ENCODE measurements at places on chromosomes 4 and X. TPM values are rescaled to one million over a fixed set of nuclear protein-coding genes. Genes with fewer than 3 reads are reported as not detected.

Gene TRPC5OS
- not detected for total RNA-seq

Gene NAA11
- total RNA-seq: not detected

Gene GALNTL6
- not detected for total RNA-seq

Gene MAGEC1
- not detected for total RNA-seq

Gene STK32B
- 1.1 TPM for total RNA-seq

Gene MAGEA2
- not detected for total RNA-seq

GRCh38 chr4:116880625-116881024, 204.8 kb downstream of the TRAM1L1 start:
- no peaks in the 10 kb centered on the region for H3K27me3 ChIP-seq
- no peak overlapping the region for H3K27ac ChIP-seq
- no peaks in the 10 kb centered on the region for H3K36me3 ChIP-seq
- H3K4me1 ChIP-seq: no peaks in the 10 kb centered on the region
- no peak for DNase-seq
- no peak overlapping the region for H3K4me3 ChIP-seq

DNA sequence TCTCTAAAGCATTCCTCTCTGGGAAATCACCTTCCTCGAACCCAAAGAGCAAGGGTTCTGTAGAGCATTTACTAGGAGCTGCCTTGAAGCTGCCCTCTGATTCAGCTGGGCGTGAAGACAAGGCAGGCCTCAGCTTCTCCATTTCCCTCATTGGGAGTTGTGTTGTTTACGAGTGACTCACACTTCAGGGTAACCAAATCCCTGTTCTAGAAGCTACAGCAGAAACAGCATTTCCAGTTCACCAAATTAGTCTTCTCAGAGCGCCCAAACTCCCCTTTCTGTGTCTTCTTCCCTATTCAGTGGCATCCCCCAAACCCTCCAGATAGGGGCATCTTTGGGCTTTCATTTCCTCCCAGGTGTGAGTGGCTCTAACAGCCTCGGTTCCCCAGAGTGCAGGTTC, 863 bp upstream of the XPNPEP2 start:
- DNase-seq: peak; percentile 58
- no peaks in the 10 kb centered on the region for H3K36me3 ChIP-seq
- no peak overlapping the region for H3K27ac ChIP-seq
- peaks cover 5% of the 10 kb centered on the region for H3K4me1 ChIP-seq
- H3K4me3 ChIP-seq: no peak overlapping the region

- no peaks in the 10 kb centered on the region for H3K36me3 ChIP-seq
- no peak overlapping the region for H3K4me3 ChIP-seq
- peak; percentile 33 for DNase-seq
- H3K4me1 ChIP-seq: no peaks in the 10 kb centered on the region
Observed at GRCh38 chr4:52873191-52873590, 11.1 kb downstream of the RASL11B start.

DNA sequence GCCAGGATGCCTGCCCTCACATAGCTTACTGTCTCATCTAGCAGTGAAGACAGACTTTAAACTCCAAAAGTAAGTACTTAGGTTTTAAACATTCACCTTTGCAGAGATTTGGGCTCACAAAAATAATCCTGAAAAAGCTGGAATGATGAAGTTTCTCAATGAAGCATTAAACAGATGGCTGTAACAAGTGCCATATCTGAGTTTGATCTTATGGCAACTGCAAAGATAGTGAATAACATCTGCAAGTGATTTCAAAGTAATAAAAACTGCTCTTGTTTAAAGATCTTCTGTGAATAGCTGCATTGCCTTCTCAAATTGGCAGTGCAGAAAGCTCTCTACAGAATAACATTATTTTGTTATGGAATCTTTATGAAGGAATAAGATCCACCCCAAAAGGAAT, 271.2 kb upstream of the SMIM31 start:
- no peak overlapping the region for H3K4me3 ChIP-seq
- H3K36me3 ChIP-seq: no peaks in the 10 kb centered on the region
- no peak for DNase-seq
- no peaks in the 10 kb centered on the region for H3K4me1 ChIP-seq
- H3K27me3 ChIP-seq: no peaks in the 10 kb centered on the region
- no peak overlapping the region for H3K27ac ChIP-seq

DNA sequence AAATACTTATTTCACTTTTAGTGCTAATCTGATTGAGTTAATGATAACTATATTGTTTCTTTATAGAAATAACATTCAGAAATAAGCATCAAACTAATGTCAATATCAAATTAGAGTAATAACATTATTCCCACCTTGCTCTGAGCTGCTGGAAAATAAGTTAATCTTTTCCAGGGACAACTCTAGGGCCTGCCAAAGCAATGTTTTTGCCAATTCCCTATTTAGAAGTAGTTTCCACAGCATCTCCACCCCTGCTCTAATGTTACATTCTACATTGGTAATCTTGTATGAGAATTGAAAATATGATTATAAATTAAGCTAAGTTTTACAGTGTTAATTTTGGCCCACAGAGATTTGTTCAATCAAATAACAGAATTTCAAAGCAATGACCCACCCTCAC, 68.3 kb downstream of the REELD1 start:
- no peaks in the 10 kb centered on the region for H3K4me1 ChIP-seq
- no peak for DNase-seq
- no peaks in the 10 kb centered on the region for H3K27me3 ChIP-seq

DNA sequence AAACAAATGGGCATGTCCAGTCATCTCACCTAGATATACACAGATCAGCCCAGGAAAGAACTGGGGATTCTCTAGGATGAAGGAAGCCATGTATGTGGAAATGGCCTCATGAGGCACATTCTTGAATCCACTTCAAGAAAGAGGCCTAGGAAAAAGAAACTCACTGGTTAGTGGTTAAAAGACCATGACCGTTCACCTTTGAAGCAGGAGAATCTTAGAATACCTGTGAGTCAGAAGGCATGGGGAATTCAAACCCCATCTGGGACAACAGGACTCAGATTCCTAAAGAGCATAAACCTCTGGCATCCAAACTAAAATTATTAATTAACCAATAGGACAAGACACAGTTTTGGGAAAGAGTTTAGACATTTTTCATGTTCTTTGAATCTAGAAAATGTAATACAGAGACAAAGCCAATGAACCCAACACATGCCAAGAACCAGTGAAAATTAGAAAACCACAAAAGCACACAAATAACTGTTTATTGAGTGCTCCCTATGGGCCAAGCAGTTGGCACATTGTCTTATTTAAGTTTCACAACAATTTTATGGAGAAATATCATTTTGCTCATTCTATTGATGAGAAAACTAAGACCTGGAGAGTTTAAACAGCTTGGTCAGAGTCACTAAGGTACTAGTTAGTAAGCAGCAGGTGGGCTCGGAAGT, 97.5 kb downstream of the NPNT start:
- H3K4me3 ChIP-seq: no peak overlapping the region
- H3K4me1 ChIP-seq: peaks cover 33% of the 10 kb centered on the region
- no peaks in the 10 kb centered on the region for H3K27me3 ChIP-seq
- H3K27ac ChIP-seq: no peak overlapping the region
- H3K36me3 ChIP-seq: no peaks in the 10 kb centered on the region
- DNase-seq: peak; percentile 47

DNA sequence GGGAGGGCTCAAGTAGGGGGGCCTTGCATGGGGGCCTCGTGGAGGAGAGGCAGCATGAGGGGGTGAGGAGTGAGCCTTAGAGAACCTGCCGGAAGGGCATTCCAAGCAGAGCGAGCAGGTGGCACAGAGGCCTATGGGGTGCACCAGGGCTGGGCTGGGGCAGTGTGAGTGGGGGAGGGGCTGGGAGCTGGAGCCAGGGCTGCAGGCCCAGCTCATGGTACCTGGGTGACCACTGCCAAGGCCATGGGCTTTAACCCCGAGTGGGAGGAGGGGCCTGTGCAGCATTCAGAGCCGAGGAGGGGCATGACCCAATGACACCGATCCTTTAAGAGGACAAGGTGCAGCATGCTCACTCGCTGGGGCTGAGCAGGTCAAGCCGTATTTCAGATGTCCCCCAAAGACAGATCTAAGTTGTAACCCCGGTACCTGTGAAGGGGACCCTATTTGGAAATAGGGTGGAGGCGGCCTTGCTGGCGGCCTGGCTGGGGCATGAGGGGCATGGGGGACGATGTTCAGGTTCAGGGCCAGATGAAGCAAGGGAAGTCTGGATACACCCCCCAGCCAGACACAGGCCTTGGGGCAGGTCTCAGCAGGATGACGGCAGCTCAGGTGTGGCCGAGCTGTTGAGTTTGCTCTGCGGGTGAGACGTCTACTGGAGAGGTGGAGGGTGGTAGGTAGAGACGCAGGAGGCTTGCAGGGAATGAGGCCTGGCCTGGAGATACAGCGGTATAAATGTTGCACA, 137.0 kb downstream of the CPZ start:
- no peak overlapping the region for H3K4me3 ChIP-seq
- H3K27me3 ChIP-seq: peaks cover 18% of the 10 kb centered on the region
- no peaks in the 10 kb centered on the region for H3K4me1 ChIP-seq
- H3K27ac ChIP-seq: no peak overlapping the region

DNA sequence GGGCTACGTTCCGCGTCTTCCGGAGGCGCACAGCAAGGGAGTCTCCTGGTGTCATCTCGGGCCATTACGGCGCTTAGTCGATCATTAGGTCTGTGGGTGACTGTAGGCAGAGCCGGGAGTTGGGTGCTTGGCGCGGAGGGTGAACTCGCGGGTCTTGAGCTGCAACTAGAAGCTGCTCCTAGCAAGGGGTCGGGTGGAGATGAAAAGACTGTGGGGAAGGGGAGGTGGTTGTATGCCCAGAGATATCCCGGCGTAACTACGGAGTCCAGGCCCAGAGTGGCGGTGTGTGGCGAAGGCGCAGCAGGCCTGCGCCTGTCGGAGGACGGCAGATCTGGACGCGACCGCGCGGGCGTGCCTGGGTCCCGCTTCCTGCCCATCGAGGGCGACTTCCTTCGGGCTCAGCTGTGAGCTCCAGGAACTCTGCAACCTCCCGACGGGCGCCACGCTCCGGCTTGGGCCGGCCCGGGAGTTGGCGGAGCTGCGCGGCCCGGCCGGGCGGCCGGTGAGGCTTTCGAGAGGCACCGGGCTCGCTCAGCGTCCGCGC, 2.7 kb upstream of the NKX3-2 start:
- peaks cover 8% of the 10 kb centered on the region for H3K4me1 ChIP-seq
- no peak for DNase-seq
- H3K27ac ChIP-seq: no peak overlapping the region
- peaks cover 25% of the 10 kb centered on the region for H3K27me3 ChIP-seq
- no peaks in the 10 kb centered on the region for H3K36me3 ChIP-seq

- H3K4me1 ChIP-seq: no peaks in the 10 kb centered on the region
- H3K4me3 ChIP-seq: no peak within 1 kb of the TSS
- H3K27me3 ChIP-seq: peaks cover 67% of the 10 kb centered on the region
Observed at GRCh38 chr4:41748571-41749475, at the start of gene PHOX2B. Gene PHOX2B (minus strand): TSS chr4:41748725. CDS start chr4:41748610, 115 bp downstream.
